Erythroblast (primary cell): ENCODE measurements at places on chromosomes 6 and 20.

DNA sequence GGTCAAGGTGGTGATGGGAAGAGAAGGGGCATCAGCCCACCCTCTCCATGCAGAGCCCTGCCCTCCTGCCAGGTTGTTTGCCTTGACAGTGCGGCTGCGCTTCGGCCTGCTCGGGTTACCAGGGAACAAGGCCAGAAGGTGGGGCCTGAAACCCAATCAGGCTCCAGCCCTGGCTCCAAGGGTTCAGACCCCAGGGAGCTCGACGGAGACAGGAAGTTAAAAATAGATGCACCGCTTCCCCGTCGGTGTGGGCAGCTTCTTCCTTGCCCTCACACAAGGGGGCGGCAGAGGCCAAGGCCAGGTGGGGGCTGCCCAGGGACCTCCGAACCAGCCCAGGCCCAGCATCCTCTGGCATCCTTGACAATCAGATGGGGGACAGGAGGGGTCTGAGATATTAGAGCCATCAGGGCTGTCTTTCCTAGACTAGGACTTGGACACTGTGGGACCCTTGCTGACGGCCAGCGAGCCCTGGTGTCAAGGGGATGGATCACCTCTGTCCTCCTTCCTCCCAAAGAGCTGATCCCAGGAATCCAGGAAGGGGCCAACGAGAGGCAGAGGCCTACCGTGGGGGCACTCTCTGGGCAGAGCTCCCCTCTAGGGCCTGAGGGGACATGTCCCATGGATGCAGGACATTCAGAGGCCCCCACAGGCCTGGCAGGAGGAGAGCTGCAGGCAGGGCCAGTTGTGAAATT is 65.2 kb downstream of the RIPOR3 start:
- DNase-seq, result peak; percentile 53

DNA sequence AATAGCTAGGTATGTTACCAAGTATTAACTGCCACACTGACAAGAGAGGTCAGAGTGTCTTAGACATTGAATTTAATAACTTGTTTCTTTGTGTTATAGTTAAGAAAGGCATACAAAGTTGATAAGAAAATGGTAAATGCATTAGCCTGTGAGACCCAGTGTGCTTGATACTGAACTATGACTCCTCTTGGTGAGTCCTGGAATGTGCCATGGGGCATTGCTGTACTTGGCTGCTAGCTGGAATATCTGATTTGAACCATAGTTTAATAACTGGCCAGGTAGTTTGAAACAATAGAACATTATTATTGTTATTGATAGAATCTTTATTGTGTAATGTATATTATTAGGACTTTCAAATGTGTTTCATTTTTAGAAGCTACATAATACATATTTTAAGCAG is 70.0 kb downstream of the ZFAND3 start:
- no peak for DNase-seq

GRCh38 chr6:41338659-41339058 is 3.3 kb downstream of the NCR2 start:
- no peak for DNase-seq

DNA sequence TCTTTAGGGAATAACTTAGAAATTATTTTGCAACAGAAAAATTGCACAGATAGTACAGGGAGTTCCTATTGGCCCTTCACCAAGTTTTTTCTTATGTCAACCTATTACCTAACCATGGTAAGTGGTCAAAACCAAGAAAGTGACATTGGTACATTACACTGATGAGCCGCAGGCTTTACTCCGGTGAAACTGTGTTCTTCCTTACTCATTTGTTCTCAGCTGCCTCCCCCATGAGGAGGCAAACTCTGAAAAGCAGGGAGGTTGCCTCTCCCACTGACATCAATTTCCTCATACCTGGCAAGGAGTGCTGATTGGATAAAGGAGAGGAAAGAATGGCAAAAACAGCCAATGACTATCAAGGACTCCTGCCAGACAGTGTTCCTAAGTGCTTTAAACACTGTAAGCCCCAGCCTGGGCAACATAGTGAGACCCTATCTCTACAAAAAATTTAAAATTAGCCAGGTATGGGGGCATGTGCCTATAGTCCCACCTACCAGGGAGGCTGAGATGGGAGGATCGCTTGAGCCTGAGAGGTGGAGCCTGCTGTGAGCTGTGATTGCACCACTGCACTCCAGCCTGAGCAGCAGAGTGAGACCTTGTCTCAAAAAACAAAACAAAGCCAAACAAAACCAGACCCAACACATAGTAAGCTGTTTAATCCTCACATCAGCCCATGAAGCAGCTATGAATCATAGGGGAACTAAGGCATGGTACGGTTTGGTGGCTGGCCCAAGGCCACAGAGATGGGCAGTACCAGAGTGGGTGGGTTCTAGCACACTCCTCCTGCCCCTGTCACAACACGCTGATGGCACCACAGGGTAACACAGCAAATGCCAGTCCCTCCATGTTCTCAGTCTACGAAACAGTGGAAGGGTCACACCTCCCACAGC is 24.7 kb downstream of the C20orf203 start:
- DNase-seq, result no peak

- no peak for DNase-seq
Observed at GRCh38 chr6:64538722-64539121, 903.1 kb downstream of the PHF3 start.

DNA sequence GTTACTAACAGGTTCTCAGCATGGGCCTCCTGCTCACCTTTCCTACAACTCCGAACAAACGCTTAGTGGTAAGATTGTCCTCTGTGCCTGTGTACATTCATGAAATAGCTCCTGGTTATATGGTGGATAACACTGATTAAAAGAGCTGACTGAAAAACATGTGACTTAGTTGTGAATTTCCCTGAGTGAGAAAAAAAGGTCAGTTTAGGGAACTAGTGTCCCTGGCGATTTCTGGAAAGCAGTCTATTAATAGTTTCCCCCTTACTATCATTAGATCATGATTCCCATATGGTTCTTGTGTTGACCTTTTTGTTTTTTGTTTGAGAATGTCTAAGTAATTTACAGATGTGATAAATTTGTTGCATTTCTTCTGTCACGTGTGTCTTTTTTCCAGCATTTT is 15.6 kb downstream of the SNRPC start:
- DNase-seq, result no peak

DNA sequence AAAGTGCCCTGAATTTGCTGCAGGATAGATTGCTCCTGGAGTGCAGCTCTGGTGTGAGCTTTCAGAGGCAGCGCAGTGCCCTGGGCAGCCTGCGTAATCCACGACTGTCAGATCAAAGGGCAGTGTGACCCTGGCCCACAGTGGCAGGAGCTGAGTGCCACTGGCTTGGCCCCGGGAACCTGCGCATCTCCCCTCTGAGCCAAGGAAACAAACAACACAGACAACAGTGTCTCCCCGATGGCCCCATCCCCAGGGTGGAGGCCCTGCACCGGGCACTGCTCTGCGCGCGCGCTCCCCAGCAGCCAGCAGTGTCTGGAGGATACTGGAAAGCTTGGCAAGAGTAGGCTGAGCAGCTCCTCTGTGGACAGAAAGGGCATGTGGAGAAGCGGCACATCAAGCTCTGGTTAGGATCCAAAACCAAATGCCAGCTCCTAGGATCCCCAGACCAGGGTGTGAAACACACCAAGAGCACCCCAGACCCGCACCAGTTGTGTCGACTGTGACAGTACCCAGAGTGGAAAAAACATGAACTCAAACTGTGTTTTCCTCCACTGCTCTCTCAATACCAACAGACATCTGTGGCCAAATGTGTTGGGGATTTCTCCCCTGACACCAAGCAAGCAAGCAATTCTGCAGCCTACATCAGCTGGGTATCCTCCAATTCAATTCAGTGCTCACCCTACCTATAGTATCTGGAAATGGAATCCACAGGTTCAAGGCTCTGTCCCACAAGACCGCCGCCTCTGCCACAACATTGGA is 26.7 kb downstream of the RBCK1 start:
- DNase-seq, result no peak

- DNase-seq, result no peak
Observed at GRCh38 chr20:35342154-35342769, 50.0 kb upstream of the FAM83C start.

DNA sequence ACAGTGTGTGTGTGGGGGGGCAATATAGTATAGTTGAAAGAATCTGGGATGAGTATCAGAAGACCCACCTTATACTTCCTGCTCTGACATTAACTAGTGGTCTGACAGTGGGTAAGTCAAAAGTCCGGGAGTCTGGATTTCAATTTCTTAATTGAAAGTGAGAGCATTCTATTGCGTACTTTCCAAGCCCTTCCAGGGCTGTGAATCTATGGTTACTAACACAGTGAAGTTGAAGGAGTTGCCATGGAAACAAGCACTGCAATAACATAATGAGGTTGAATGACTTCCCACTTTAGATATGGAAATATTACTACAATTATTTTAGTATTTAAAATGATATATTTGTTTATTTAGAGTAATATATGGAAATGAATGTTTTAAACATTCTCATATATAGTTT is 80.2 kb downstream of the MLIP start:
- no peak for DNase-seq

- no peak for DNase-seq
Observed at GRCh38 chr6:143539106-143539505, 27.6 kb upstream of the FUCA2 start.

DNA sequence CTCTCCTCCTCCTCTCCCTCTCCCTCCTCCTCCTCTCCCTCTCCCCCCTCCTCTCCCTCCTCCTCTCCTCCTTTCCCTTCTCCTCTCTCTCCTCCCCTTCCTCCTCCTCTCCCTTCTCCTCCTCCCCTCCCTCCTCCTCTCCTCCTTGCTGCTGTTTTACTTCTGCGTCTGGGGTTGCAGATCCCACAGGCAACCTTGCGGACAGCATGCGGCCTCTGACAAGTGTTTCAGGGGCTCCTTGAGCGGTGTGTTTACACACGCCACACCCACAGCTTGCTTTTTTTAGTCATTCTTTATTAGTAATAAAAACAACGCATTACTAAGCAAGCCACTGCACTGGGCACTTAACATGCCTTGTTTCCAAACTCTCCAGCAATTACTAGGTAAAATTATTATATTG is 81.9 kb downstream of the TFAP2C start:
- DNase-seq, result no peak

GRCh38 chr6:13074415-13075140 is 253.8 kb downstream of the TBC1D7 start:
- DNase-seq, result no peak

DNA sequence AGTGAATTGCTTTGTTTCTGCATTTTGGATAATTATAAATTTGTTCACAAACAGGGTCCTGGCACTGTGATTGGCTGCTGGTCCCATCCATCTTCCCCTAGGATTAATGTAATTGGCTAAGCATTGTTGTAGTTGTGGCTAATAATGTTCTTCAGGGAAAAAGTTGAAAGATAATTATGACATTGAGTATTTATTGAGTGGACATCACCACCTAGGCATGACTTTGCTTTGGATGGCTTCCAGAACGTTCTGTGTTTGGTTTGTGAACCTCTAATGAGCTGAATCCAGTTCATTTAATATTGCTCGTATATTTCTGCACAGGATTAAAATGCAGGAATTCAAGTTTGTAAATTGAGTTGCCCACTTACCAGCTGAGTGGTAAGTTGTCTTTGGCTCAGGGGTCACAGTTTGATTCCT is 55.1 kb downstream of the ARID1B start:
- DNase-seq, result peak; percentile 47

DNA sequence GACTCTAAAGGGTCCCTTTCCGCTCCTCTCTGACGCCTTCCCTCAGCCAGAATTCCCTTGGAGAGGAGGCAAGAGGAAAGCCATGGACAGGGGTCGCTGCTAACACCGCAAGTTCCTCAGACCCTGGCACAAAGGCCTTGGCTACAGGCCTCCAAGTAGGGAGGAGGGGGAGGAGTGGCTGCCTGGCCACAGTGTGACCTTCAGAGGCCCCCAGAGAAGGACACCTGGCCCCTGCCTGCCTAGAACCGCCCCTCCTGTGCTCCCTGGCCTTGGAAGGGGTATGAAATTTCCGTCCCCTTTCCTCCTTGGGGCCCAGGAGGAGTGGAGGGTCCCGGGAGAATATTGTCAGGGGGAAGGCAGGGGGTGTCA is 2.7 kb downstream of the VEGFA start:
- DNase-seq, result peak; percentile 58

DNA sequence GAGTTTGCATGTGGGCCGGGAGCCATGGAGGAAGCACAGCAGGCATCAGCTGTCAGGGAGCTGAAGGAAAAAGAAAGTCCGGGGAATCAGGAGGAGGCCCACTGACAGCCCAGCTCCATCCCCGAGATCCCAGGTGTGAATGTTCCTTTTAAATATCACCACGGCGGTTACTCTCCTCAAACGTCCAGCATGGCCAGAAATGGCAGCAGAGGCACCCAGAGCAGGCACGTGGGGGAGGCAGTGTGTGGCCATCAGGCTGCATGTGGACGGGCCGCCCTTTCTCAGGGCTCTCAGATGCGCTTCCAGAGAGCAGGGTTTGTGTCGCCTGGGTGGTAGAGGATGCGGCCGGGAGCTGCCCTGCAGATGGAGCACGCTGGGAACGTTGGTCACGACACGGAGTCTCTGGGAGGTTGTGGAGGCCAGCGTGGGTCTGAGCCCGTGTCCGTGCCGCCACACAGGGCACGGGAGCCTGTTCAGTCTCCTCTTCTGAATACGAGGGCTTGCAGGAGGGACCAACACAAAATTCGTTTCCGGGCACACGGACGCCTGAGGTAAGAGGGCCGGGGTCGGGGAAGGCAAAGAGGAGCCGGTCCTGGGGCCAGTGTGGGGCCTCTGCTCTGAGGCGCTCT is 45.3 kb upstream of the DACT2 start:
- no peak for DNase-seq

- DNase-seq, result no peak
Observed at GRCh38 chr6:36961441-36962435, 7.2 kb downstream of the PI16 start.

DNA sequence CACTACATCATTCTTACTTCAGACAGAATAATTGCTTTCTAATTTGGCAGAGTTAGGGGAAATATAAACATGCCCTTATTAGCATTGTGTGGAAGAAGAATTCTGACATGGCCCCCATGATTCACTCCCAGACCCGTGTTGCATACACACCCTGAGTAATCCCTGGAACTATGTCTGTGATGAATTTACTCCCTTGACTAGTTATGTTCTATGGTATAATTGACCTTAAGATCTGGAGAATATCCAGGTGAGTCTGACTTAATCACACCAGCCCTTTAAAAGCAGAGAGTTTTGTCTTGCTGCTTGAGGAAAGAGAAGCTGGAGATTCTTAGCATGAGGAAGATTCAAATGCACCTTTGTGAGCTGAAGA is 262.9 kb downstream of the SOX4 start:
- no peak for DNase-seq

GRCh38 chr6:39496915-39497314 is 174.4 kb upstream of the KCNK16 start:
- DNase-seq, result no peak

- DNase-seq, result no peak
Observed at GRCh38 chr6:158314737-158315136, 2.5 kb downstream of the TULP4 start.

GRCh38 chr6:38708496-38708895 is 5.6 kb upstream of the GLO1 start:
- DNase-seq, result no peak

GRCh38 chr6:147467428-147467827 is 41.1 kb upstream of the SAMD5 start:
- DNase-seq, result no peak

- no peak for DNase-seq
Observed at GRCh38 chr6:20565342-20565741, 31.1 kb downstream of the CDKAL1 start.
